Karpas-422 (cell line): ENCODE measurements at places on chromosomes 3 and 15.
A peak's percentile ranks its signal among the peaks of the same experiment; 100 is the strongest.

DNA sequence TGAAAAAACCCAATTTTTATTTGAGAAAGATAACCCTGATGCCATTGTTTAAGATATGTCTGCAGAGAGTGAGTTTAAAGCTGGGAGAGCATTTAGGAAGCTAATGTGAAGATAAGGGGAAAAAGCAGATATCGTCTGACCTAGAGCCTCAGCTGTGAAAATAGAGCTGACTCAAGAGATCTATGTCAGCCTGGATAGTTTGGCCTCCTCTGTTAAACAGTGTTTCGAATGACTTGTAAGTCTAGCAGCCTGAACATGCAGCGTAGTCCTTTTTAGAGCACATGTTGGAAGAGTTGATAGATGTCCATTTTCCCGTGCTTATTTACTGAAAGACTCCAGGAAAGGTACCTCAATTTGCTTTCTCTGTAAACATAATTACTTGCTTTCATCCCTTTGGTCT is 48.1 kb downstream of the ALCAM start:
- no peak for DNase-seq

GRCh38 chr3:124862006-124862405 is 25.2 kb downstream of the ITGB5 start:
- DNase-seq, result no peak

DNA sequence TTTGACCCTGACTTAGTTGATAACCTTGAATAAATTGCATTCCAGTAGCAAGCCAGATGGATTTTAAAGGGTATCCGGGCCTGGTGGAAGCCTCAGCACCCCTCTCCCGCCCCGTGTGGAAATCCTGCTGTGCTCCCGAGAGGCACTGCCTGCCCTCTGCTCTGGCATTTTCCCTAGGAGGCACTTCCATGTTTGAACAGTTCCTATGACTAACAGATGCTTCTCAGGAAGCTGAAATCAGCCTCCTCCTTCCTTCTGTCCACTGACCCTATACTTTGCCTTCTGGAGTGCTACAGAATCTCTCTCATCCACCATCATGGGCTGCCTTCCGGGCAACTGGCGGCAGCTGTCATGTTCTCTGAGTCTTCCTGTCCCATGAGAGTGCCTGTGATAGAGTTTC is 90.8 kb downstream of the GABRG3 start:
- DNase-seq, result no peak

DNA sequence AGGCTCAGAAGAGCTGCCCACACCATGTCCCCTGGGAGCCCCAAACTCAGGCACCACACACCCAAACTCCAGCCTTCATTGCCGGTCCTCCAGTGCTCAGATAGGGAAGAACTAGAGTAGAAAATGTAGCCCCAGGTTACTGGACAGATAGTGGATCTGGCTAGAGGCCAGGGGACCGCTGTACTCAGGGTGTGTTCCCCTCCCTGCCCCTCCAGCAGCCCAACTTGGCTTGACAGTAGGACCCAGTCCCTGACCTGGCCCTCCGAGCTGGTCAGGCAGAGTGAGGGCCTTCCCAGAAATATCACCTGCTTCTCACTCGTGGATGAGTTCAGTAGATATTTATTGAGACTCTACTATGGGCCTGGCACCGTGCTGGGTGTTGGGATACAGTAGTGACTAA is 100.0 kb downstream of the CORO2B start:
- peak; percentile 19 for DNase-seq
